ENCODE measurements at places on chromosomes 3 and 15. TPM values are rescaled to one million over a fixed set of nuclear protein-coding genes. Genes with fewer than 3 reads are reported as not detected.

RETNLB gene
- not detected for total RNA-seq

CCDC191 gene
- total RNA-seq = 0.85 TPM

PDZRN3 gene
- 51.7 TPM for total RNA-seq

MINAR1 gene
- total RNA-seq = 0.70 TPM

COLQ gene
- total RNA-seq = 0.09 TPM

FOXB1 gene
- total RNA-seq = not detected

Data from pericardium fibroblast (primary cell).